A549 treated with DMSO at 1 μM for 4 hours (cell line): ENCODE measurements at places on chromosomes 2 and 18. TPM values are rescaled to one million over a fixed set of nuclear protein-coding genes. Genes with fewer than 3 reads are reported as not detected.

The PMAIP1 gene
- total RNA-seq, result 11.9 to 16.4 TPM (median 14.1 TPM) in 5 replicates

The FAM110C gene
- 0.06 to 0.26 TPM (median 0.14 TPM) in 5 replicates for total RNA-seq

The RUFY4 gene
- total RNA-seq, result not detected in 5 replicates

The STON1 gene
- 0.24 to 0.46 TPM (median 0.38 TPM) in 5 replicates for total RNA-seq

The TMEM37 gene
- total RNA-seq, result 1.6 to 2.0 TPM (median 1.9 TPM) in 5 replicates
